ENCODE measurements at places on chromosomes 5 and 9. TPM values are rescaled to one million over a fixed set of nuclear protein-coding genes. Genes with fewer than 3 reads are reported as not detected.

DNA sequence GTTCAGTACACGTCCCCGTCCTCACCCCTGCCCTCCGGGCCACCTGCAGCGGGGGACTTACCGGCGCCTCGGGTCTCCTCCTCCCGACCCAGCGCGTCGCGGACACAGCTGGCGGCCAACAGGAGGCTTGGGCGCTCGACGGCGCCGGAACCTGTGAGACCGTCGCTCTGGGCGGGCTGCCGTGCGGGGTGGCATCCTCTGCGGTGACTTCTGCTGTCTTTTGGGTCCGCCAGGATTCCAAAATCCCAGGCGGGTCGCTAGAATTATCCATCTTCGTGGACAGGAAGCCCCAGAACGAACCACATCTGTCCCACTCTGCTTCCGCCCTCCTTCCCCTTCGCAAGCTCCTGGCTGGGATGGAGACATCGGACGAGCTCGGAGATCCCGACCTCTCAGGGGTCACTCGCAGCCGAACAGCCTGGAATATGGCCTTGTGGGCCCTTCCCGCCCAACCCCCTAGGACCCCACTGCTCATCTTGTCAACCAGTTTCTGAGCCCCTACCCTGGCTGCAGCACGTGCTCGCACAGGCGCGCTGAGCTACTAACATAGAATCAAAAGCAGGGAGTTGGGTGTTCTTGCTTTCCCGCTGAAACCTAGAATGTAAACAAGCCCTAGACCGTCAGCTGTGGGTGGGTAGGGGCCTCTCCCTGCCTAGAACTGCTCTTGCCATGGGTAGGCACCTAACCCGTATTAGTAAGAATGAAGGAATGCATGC, 947 bp upstream of the MARCHF3 start:
- DNase-seq: no peak

RAD50 gene
- 20.0 TPM for polyA plus RNA-seq

GABBR2 gene
- polyA plus RNA-seq: not detected

HNRNPH1 gene
- 197 TPM for polyA plus RNA-seq

GRCh38 chr5:142287973-142288313, 36.9 kb downstream of the SPRY4 start:
- DNase-seq: no peak

ALDH1A1 gene
- polyA plus RNA-seq: 0.03 TPM

DNA sequence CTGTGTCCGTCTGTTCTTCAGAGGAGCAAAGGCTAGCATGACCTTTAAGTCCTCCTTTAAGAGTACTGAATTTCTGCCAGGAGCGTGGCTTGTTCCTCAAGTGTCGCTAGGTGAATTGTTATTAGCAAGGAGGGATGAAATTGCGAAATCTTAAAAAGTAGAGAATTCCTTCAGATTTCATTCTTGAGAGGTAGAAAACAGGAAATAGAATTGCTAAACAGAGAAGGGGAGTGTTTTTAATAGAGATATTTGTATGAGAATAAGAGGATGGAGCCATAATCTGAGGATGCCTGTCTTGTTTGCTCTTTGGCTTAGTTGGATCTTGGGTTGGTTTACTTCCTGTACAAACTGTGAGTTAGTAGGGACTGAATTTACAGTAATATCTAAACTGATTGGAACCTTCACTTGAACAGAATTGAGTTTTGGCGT, 39.2 kb downstream of the EXOSC2 start:
- DNase-seq: no peak

DNA sequence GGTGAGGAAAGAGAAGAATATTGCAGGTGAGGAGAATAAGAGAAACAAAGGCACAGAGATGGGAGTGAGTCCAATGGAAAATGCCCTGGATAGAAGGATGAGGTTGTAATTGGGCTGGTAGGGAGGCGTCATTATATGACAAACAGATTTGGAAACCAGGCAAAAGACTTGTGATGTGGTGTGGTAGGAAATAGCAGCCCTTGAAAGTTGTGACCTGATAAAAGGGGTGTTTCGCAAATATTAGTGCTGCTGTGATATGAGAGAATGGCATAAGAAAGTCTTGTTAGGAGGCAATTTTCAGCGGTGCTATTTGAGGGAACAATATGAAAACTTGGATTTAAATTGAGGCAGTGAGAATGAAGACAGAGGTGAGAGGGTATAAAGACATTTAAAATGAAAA, 217.5 kb upstream of the ACTBL2 start:
- no peak for DNase-seq

DNA sequence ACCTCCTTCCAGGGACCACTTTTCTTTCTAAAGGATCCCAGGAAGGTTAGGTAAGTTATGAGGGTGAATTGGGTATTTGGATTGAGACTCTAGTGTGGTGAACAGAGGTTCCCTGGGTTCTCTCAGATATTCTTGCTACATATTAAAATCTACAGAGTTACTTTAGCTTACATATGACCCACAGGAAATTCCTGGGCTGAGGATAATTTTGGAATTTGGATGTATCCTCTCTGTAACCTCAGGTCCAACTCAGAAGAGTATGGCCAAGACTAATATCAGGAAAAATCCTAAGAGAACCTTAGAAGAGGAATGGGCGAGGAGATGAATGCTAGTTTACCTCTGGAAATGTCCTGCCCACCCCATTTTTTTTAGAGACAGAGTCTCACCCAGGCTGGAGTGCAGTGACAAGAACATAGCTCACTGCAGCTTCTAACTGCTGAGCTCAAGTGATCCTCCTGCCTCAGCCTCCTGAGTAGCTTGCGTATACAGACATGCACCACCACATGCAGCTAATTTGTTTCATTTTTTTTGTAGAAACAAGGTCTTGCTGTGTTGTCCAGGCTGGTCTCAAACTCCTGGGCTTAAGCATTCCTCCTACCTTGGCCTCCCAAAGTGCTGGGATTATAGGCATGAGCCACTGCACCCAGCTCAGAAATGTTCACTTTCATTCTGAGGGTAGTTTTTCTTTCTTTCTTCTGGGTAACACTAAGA, 196.4 kb downstream of the ARHGEF28 start:
- DNase-seq: no peak

CAMK2A gene
- polyA plus RNA-seq: 0.05 TPM

MEGF10 gene
- polyA plus RNA-seq: 1.1 TPM

GRCh38 chr5:177169271-177169670, 35.7 kb downstream of the NSD1 start:
- DNase-seq: no peak

- no peak for DNase-seq
Measured at GRCh38 chr5:136820848-136821247, 455.5 kb upstream of the TRPC7 start.

DNA sequence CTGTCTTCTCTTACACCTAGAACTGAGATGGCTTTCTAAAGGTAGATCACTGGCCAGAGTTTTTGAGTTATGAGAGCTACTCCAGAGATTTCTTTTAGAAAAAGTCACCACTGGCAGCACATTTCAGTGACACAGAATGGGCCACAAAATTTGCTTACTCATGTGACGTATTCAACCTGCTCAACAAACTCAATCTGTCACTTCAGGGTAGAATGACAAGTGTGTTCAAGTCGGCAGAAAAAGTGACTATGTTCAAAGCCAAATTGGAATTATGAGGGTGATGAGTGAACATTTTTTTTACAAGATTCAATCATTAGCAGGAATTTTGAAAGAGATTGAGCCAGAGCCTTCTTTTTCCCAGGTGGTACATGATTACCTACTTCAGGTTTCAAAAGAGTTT, 46.5 kb downstream of the TAF11L14 start:
- no peak for DNase-seq

All from SK-N-SH (cell line).